ENCODE measurements at places on chromosomes 16 and 17.

GRCh38 chr17:10328971-10329923 lies 43.6 kb downstream of the MYH13 start:
- no peak for DNase-seq

GRCh38 chr17:73650140-73650539 lies 5.9 kb upstream of the SDK2 start:
- DNase-seq = no peak

DNA sequence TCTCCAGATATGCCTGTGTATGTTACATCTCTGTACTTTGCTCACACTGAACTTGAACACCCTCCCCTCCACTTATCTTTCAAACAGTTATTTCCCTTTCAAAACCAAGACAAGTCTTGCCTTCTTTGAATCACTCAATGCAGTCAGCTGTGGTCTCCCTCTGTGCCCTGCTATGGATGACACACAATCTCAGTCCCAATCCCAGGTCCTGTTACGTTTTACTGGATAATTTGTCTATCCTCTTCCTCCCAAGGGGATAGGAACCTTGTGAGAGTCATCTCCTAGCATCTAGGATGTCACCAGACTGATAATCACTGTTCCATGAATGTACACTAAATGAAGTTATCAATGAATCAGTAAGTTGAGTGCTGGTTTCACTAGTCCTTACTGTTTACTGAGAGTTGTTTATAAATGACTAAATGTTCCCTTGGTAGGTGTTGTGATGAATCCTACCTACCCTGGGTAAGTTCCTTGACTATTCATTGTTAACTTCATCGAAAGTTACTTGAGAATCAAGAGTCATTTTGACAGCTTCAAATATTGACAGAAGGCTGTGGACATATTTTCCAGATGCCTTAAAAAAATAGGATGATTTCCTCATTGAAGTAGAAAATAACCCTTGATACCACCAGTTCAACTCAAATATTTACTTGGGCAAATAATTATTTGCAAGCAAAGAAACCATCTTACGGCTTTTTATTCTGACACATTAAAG lies 244.9 kb downstream of the PRKCA start:
- no peak for DNase-seq

DNA sequence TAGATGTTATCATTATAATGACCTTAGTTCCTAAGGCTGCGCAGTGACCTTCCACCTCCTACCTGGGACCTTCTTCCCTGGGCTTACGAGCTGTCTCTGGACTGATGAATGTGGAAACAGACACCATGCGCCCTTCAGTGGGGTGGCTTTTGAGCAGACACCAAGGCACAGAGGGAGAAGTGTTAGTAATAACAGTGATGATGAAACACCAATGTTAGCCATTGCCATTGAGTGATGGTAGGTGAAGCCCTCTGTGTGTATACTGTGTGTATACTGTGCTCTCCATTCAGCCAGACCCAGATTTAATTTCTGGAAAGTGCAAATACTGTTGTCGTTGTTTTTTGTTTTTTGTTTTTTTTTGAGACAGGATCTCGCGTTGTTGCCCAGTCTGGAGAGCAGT lies 44.5 kb downstream of the CLEC16A start:
- DNase-seq = no peak

- DNase-seq = no peak
These were observed 41.5 kb downstream of the NT5M start for GRCh38 chr17:17344507-17345293.

DNA sequence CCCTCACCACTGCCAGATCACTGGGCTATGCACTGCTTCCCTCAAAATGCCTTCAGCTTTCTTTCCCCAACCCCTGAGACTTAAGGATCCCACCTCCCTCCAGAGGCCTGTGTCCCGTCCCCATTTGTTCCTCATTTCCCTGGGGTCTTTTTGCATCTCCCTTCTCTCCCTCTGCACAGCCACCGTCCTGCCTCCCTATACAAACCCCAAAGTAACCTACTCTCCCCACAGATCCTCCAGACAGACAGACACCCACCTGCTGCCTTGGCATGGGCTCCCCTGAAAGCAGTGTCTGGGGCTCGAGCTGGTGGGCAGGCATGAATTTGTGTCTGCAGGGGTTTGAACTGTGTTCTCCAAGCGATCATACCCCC lies 69.4 kb upstream of the TNRC6C start:
- no peak for DNase-seq

DNA sequence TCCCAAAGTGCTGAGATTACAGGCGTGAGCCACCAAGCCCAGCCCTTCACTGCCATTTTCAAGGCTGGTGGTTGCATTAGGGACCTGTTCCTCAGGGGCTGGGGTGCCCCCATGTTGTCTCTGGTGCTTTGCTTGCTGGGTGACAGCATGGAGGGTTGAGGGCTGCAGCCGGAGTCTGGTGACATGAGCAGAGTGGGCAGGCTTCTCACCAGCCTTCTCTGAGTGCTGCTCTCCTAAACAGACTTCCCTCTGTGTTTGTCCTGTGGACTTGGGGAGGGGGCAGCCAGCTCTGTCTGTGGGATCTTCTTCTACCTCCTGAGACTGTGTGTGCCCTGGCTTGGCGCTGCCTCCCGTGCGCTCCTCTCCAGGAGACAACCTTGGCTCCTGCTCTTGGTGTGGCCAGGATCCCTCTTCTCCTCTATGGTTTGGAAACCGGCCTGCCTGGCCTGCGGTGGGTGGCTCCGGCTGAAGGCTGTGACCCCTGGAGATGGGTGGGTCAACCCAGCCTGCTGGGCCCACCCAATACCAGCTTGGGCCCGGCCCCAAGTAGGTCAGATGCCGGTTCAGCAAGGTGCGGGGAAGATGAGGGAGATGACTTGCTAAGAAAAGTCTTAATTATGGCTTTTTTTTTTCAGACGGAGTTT lies 72.1 kb downstream of the PDPK1 start:
- DNase-seq = no peak

GRCh38 chr16:27232061-27232900 lies 29.0 kb downstream of the KDM8 start:
- no peak for DNase-seq

DNA sequence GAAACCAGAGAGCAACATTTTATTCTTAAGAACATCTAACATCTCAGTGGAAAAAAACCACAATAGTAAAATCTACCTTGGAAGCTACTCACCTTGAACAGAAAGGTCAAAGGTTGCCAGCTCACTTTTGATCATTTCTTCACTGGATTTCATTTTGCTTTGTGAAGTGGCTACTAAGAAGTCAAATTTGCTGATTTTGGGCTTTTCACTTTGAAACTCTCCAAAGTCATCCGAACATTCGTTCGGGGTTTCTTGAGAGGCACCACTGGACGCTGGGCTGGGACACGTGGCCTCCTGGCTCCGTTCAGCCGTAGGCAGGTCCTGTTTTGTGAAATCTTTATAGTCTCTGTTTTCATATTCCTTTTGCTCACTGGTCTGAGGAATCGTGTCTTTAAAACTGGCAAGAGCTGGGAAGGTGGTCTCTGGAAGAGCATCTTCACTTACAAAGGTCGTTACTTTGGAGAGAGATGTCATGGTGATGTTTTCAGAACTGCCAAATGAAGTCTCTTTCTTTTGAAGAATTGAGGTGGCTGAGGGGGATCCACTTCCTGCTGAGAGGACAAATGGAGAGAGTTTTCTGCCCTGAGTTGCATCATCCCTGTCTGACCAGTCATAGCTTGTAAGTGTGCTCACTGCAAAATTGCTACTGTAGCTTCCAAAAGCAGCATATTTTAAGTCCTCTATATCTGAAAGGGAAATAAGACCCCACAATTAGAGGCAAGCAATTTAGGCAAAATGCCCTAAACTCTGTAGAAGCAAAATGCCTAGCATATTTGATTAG lies 52.4 kb downstream of the DUSP14 start:
- no peak for DNase-seq

GRCh38 chr16:67157892-67158635 lies 1.6 kb downstream of the TRADD start:
- DNase-seq = no peak

DNA sequence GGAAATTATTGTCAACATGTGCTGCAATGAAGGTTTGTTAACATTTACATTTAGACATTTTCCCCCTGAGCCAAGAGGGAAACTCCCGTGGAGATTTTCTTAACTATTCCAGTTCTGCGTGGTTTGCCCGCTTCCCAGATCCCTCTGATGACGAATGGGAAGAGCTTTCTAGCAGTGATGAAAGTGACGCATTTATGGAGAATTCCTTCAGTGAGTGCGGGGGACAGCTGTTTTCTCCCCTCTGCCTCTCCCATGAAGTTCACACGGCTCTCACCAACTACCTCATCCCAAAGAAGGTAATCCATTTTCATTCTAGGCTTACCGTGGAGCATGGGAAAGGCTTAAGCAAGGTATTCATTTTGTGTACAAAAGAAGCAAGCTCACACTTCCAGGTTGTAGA lies 18.2 kb downstream of the HEATR3 start:
- DNase-seq = no peak
